ENCODE measurements at places on chromosomes 6 and 20. TPM values are rescaled to one million over a fixed set of nuclear protein-coding genes. Genes with fewer than 3 reads are reported as not detected.

The TMC2 gene
- 0.06 TPM for polyA plus RNA-seq

The RAB44 gene
- polyA plus RNA-seq = 0.19 TPM

The NFKBIL1 gene
- 25.0 TPM for polyA plus RNA-seq

The CITED2 gene
- polyA plus RNA-seq = 46.7 TPM

The RUNX2 gene
- polyA plus RNA-seq = 0.34 TPM

The VSX1 gene
- not detected for polyA plus RNA-seq

All from adipose tissue (tissue), 3 donors.